Panc1 (cell line): ENCODE measurements at places on chromosomes 7 and 10.

- peaks cover 69% of the 10 kb centered on the region for H3K4me1 ChIP-seq
- H3K27ac ChIP-seq: peak overlapping the region; percentile 100
- no peak overlapping the region for H3K4me3 ChIP-seq
- no peaks in the 10 kb centered on the region for H3K27me3 ChIP-seq
These were observed 24.1 kb upstream of the TNS3 start for GRCh38 chr7:47605816-47606575.

DNA sequence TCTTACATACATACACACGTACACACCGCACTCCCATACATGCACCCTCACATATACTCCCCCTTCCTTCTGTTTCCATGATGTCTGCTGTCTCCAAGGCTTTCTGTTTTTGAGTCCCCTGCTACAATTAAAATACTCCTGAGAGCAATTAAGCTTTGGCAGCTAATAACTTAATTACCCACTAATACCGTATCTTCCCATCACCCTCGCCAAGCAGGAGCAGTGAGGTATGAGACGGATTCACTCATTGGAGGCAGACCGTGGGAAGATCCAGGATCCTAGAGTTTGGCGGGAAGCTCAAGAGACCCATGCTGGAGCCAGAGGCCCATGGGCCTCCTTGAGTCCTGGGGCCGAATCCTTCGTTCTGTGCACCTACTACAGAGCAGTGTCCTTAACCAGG is 1.7 kb upstream of the CALN1 start:
- no peak for DNase-seq
- no peak overlapping the region for H3K27ac ChIP-seq
- no peaks in the 10 kb centered on the region for H3K27me3 ChIP-seq
- H3K4me1 ChIP-seq: no peaks in the 10 kb centered on the region

DNA sequence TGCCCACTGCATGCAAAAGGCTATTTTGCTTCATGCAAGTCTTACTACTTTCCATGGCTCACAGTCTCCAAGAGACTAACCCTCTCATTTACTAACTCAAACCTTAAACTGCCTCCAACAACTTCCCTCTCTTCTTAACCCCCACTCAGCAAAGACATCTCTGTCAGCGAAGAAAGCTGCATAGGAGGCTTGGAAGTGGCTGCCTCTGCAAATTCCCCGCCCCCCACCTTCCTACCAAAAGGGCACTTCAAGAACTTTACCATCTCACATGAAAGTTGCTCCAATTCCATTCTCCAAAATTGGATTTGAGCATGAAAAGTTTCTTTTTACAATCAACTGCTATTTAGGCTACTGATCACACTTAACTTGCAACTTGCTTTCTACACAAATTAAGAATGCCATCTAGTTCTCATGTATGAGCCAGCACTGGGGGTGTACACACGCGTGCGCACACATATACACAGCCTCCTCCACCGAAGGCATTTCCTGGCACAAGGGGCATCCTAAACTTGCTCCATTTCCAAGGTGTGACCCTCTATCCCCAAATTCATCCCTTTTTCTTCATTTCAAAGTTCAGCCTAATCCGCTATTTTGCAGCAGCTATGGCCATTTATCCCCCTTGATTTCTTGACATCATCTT is 1.8 kb downstream of the CCDC6 start:
- H3K27ac ChIP-seq: peak overlapping the region; percentile 98
- H3K36me3 ChIP-seq: peaks cover 2% of the 10 kb centered on the region; the same call in 1 of the 2 replicates
- no peaks in the 10 kb centered on the region for H3K27me3 ChIP-seq

- H3K27me3 ChIP-seq: no peaks in the 10 kb centered on the region
- H3K4me3 ChIP-seq: no peak overlapping the region
- no peak for DNase-seq
- H3K27ac ChIP-seq: no peak overlapping the region
- H3K4me1 ChIP-seq: no peaks in the 10 kb centered on the region
These were observed 245.5 kb downstream of the REEP3 start for GRCh38 chr10:63766745-63767137.

- no peak overlapping the region for H3K27ac ChIP-seq
- no peaks in the 10 kb centered on the region for H3K27me3 ChIP-seq
- H3K36me3 ChIP-seq: no peaks in the 10 kb centered on the region
These were observed 71.2 kb downstream of the SUGCT start for GRCh38 chr7:40205992-40206391.

GRCh38 chr7:82210416-82211184 is 233.0 kb downstream of the CACNA2D1 start:
- no peak for DNase-seq
- no peaks in the 10 kb centered on the region for H3K27me3 ChIP-seq
- H3K27ac ChIP-seq: no peak overlapping the region
- no peaks in the 10 kb centered on the region for H3K36me3 ChIP-seq
- no peak overlapping the region for H3K4me3 ChIP-seq

- no peaks in the 10 kb centered on the region for H3K36me3 ChIP-seq
- no peaks in the 10 kb centered on the region for H3K27me3 ChIP-seq
- H3K4me3 ChIP-seq: no peak overlapping the region
- H3K4me1 ChIP-seq: no peaks in the 10 kb centered on the region
- no peak overlapping the region for H3K27ac ChIP-seq
- DNase-seq: no peak
These were observed 24.8 kb downstream of the C10orf67 start for GRCh38 chr10:23319835-23320234.

- H3K27me3 ChIP-seq: no peaks in the 10 kb centered on the region
- no peaks in the 10 kb centered on the region for H3K4me1 ChIP-seq
- H3K27ac ChIP-seq: no peak overlapping the region
- H3K4me3 ChIP-seq: no peak overlapping the region
- no peak for DNase-seq
These were observed 10.2 kb downstream of the HIBADH start for GRCh38 chr7:27652518-27652917.

DNA sequence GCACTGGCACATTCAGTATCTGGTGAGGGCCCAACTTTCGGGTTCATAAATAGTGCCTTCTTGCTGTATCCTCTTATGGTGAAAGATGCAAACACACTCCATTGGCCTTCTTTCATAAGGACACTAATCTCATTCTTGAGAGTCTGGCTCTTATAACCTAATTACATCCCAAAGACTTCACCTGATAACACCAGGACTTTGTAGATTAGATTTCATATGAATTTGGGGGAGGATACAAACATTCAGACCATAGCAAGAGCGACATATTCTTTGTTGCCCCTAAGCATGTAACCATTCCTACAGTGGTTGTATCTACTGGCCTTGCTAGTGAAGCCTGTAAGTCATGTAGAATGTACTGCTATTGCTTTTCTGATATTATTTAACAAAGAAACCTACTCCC is 525.2 kb downstream of the GFRA1 start:
- H3K4me1 ChIP-seq: no peaks in the 10 kb centered on the region
- no peaks in the 10 kb centered on the region for H3K27me3 ChIP-seq
- no peak overlapping the region for H3K4me3 ChIP-seq
- no peak for DNase-seq

DNA sequence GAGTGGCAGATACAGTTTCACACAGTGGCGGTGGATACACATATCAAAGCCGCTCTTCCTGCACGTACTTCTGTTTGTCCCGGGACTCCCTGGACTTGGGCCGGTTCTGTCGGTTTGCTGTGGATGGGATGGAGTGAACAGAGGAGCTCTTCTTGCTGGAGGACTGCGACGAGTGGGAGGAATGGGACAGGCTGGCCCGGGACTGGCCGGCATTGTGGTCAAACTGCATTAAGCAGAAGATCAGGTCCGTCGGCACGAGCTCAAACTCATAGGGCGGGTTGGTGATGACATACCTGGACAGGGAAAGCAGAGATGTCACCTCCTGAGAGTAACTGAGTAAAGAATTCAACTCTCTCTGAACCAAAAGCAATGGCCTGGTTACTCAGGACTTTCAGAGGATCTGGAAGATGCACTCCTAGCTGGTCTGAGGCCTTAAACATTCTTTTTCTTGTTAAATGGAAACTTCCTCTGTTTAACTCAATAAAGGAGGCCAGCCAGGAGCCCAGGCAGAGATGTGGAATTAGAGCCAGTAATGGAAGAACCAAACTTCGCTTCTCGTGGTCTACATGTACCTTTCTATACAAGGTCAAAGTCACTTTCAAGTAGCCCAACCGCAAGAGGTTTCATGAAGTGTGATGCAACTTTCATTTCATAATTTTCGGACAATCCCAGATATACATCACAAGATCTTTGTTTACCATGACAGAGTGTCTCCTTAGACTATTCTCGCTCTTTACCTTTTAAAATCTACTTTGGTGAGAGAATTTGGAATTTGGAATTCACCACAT is 750.2 kb downstream of the KCNMA1 start:
- H3K4me1 ChIP-seq: no peaks in the 10 kb centered on the region
- DNase-seq: no peak
- no peaks in the 10 kb centered on the region for H3K27me3 ChIP-seq
- H3K36me3 ChIP-seq: no peaks in the 10 kb centered on the region
- H3K4me3 ChIP-seq: no peak overlapping the region

- H3K36me3 ChIP-seq: no peaks in the 10 kb centered on the region
- H3K27me3 ChIP-seq: no peaks in the 10 kb centered on the region
- no peak overlapping the region for H3K27ac ChIP-seq
These were observed 51.4 kb downstream of the CELF2 start for GRCh38 chr10:11068861-11069633.
